ENCODE measurements at places on chromosomes 13 and 19.

DNA sequence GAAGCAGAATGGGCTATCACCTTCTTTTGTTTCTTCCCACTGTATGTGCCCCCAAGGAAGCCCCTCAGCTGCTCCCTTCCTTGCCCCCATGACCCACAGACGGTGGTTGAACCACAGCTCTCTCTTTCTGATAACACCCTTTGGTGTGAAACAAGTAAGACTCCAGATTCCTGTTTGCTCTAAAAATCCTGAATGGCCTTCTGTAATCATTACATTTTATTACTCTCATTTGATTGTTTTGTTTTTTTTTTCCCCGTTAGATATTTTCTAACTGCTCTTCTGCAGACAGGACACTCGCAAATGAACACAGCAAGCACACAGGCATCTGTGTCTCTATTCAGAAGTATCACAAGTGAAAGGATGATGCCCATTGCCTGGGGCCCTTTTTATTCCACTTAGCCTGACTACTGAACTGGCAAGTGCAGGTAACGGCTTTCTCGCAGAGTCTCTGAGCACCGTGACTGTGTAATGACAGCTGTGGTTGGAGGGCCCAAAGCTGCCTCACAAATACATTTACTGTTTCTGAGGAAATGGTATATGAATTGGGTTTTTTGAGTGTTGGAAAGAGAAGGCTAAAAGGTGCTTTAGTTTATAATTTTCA is 59.3 kb downstream of the OXGR1 start:
- DNase-seq, result no peak

GRCh38 chr19:16340092-16340491 is 15.5 kb downstream of the KLF2 start:
- DNase-seq, result no peak

DNA sequence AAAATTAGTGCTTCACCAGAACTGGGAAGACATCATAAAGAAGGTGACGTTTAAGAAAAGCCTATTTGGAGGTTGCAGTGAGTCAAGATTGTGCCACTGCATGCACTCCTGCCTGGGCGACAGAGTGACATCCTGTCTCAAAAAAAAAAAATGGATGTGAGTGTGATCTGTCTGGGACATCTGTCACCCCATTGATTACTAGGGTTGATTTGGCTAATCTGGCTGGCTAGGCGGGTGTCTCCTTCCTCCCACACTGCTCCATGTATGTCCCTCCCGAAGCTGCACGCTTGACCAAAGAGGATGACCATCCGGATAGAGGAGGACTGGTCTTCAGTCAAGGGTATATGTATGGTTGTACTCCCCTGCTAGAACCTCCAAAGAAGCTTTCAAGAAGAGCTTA is 2.6 kb downstream of the GTF2F2 start:
- no peak for DNase-seq

DNA sequence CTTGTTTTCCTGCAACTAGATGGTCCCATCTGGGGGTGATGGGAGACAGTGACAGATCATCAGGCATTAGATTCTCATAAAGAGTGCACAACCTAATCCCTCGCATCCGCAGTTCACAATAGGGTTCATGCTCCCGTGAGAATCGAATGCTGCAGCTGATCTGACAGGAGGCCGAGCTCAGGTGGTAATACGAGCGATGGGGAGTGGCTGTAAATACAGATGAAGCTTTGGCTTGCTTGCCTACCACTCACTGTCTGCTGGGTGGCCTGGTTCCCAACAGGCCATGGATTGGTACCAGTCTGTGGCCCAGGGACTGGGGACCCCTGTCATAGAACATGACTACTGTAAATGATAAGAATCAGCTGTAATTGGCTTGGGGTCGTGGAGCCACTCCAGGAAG is 28.0 kb downstream of the WDR88 start:
- DNase-seq, result no peak

All from GM12891 (cell line).